ENCODE measurements at places on chromosomes 1 and 21.

GRCh38 chr1:81201779-81202178 is 599.0 kb upstream of the ADGRL2 start:
- no peak for DNase-seq

DNA sequence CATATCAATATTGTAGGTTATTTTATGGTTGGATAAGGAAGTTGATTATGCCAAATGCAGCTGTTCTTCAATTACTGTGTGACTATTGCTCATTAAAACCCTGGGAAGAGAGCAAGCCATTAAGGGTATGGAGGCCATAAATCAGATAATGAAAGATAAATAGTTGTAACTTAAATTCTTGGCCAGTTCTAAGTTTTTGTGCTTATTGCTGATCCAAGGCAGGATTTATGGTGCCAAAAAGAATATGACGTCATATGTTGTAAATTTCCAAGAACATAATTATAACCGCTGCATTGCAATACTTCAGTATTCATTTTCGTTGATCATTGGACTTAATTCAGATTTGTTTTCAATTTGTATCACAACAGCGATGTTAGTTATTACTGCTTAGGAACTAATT is 211.6 kb downstream of the LRRC40 start:
- no peak for DNase-seq

- DNase-seq, result no peak
Observed at GRCh38 chr21:16133248-16133647, 403.5 kb downstream of the USP25 start.

GRCh38 chr1:53559391-53559815 is 100.2 kb downstream of the DMRTB1 start:
- DNase-seq, result no peak

GRCh38 chr1:9181990-9182783 is 52.4 kb upstream of the H6PD start:
- peak; percentile 16 for DNase-seq

DNA sequence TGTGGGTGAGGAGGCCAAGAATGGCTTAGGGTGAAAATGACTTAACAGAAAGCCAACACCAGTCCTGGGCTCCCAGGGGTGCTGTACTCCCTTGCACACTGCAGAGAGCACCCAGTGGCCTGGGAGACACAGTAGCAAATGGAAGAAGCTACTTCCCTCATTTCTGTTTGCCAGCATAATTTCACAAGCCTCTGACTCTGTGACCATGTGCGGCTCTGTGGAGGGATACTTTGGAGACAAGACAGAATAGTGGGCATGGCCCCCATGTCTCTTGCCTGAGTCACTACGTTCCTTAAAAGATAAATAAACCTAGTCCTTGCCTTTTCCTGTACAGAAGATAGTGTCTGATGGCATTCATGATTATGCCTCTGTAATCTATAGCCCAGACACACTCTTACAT is 38.1 kb downstream of the TRIM62 start:
- DNase-seq, result no peak

DNA sequence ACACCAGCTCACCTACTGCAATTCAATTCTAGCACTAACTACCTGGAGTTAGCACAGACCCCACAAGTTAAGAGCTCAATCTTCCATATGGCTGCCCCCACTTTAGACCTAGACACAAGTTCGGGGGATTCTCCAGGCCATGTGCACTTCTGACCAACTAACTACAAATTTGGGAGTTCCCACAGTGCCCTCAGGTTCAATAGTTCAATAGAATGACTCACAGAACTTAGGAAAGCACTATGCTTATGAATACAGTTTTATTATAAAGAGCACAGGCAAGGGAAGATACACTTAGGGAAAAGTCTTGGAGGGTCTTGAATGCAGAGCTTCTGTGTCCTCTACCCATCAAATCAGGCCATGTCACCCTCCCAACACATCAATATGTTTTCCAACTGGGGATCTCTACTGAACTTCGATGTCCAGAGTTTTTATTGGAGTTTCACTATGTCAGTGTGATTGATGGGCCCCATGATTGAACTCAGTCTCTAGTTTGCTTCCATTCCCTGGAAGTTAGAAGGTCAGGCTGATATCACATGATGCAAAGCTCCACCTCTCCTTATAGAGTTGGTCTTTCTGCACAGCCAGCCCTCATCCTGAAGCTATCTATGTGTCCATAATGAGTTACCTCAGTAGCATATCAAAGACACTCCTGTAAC is 46.1 kb downstream of the RAVER2 start:
- DNase-seq, result no peak

- DNase-seq, result no peak
Observed at GRCh38 chr1:116164604-116165368, 53.6 kb downstream of the MAB21L3 start.
